ENCODE measurements at places on chromosomes 16 and 17. TPM values are rescaled to one million over a fixed set of nuclear protein-coding genes. Genes with fewer than 3 reads are reported as not detected.
A peak's percentile ranks its signal among the peaks of the same experiment; 100 is the strongest.

DNA sequence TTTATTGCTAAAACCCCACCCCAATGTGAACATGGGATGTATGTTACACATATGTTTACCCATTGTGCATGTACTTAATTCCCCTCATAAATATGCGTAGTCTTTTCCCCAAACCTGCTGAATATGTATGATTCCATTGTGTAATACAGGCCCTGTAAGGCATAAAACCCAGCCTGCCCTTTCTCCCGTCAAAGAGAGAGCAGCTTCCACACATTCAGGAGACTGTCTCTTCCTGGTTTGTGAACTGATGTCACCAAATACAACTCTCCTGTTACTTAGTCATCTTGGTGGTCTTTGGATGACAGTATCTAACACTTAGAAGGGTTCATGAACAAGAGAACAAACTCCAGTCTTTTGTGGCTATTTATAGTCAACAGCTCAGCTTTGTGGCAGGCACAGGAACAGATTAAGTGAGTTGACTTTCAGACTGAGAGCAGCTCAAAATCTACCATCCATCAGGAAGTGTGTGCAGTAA is 24.7 kb upstream of the TMC7 start:
- no peak for DNase-seq

EVPLL gene
- polyA plus RNA-seq = not detected

GRCh38 chr17:47172696-47173565 is 16.2 kb downstream of the CDC27 start:
- no peak for DNase-seq

DNA sequence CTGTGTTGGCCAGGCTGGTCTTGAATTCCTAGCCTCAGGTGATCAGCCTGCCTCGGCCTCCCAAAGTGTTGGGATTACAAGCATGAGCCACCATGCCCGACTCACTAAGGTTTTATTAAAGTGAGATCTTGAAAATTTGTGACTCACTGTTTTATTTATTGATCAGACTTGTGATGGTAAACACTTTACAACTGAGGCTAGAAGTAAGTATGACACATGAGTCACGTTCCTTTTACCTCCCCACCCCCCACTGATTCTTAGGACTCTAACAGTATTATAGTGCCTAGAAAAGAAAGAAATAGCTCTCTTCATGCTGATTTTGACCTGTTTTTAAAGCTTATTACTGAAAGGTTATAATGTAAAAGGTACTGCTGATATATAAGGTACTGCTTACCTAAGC is 160.6 kb downstream of the TANC2 start:
- DNase-seq = no peak

TNFRSF17 gene
- polyA plus RNA-seq = not detected

- DNase-seq = no peak
Measured at GRCh38 chr16:50702725-50703124, 9.3 kb downstream of the NOD2 start.

- DNase-seq = no peak
Measured at GRCh38 chr17:37160944-37161343, 212.2 kb downstream of the AATF start.

GRCh38 chr17:37065486-37066321 is 117.0 kb downstream of the AATF start:
- DNase-seq = no peak

- DNase-seq = no peak
Measured at GRCh38 chr16:54651440-54652195, 279.0 kb upstream of the IRX5 start.

GRCh38 chr17:75783803-75784472 is 668 bp upstream of the UNK start:
- no peak for DNase-seq

DNA sequence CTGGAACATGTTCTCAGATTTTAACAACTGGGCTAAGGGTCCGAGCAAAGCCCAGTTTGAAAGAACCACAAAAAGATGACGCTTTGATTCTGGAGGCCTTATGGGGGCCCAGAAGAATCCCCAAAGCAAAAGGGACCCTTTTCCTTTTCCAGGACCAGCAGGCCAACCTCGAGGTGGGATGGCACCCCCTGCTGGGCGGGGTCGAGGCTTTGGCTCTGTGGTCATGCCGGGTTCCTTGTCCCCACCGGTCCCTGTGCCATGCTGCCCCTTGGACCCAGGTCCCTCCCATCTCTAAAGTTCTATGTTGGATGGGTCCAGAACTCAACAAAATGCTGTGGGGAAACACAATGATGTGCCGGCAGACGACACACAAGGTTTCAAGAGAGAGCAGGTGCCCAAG is 30.9 kb downstream of the TMEM204 start:
- DNase-seq = no peak

- DNase-seq = no peak
Measured at GRCh38 chr16:86852135-86852534, 273.8 kb downstream of the FOXL1 start.

GRCh38 chr17:45234641-45235415 is 13.1 kb downstream of the FMNL1 start:
- no peak for DNase-seq

MYH1 gene
- not detected for polyA plus RNA-seq

DNA sequence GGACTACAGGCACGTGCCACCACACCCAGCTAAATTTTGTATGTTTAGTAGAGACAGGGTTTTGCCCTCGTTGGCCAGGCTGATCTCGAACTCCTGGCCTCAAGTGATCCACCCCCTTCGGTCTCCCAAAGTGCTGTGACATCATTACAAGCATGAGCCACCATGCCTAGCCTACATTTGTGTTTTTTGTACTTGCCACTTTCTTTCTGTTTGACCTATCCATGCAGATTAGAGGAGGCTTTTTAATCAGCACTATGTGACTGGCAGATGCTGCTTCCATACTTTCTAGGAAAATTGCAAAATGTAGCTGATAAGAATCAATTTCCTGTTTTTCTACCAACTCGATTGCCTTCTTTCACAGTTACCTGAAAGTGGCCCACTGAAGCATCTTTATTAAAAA is 57.3 kb downstream of the B9D1 start:
- no peak for DNase-seq

DNA sequence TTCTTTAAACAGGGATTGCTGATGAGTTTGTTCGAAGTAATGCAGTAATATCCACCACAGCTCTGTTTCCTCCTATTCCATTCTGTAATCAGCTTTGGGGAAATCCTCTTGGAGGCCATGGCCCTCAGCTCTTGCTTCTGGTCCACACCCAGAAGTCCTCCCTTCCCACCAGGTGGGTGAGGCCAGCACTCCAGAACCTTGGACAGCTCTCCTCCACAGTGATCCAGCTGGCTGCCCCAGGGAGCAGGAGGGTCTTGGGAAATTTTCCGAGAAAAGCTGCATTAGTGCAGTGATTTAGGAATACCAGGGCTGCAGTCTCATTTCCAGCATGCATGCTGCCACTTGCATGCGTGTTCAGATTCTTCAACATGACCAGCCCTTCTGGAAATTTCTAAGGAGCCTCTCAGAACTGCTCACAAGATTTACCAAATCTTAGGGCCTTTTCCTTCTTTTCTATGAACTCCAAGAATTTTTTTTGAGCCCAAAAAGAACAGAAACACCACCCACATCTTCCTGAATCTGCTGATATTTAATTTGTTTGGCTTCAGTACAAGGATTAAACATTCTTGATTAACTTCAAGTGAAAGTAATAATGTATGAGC is 4.2 kb downstream of the SMPD3 start:
- DNase-seq = peak; percentile 33

DNA sequence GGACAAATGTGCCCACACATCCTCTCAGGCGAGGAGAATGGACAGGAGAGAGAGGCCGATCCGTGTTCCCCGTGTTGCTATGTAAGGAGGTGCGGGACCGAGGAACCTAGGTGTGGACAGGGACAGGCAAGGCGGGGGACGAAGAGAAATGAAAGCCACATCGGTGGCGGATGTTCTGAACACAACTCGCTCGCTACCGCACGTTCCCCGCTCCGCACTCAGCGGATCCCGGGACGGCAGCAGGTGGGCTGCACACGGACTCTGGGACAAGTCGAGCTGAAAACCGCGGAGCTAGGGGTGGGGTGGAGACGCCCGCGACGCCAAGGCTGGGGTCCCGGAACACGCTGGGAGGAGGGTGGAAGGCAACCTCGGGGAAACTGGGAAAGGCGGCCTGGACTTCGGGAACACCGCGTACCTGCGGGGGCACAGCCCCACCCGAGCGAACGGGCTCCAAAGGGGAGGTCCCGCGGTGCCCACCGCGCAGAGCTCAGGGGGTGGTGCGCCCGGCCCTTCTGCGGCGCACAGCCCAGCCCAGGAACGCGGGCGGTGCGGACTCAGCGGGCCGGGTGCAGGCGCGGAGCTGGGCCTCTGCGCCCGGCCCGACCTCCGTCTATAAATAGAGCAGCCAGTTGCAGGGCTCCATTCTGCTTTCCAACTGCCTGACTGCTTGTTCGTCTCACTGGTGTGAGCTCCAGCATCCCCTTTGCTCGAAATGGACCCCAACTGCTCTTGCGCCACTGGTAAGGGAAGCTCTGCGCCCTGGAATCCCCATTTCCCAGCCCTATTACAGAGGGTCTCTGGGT is at the start of gene MT1E:
MT1E (plus strand) TSS at position 642 of the 803 bp plus-strand sequence; CDS start at position 713, 71 bp downstream.
- DNase-seq = peak; percentile 90

TMC8 gene
- polyA plus RNA-seq = 1.8 TPM

LRRC3C gene
- not detected for polyA plus RNA-seq

GRCh38 chr17:51475730-51476129 is 215.4 kb downstream of the UTP18 start:
- no peak for DNase-seq

- DNase-seq = no peak
Measured at GRCh38 chr17:19948116-19948943, 29.3 kb downstream of the AKAP10 start.

CD79B gene
- 5.1 TPM for polyA plus RNA-seq

DNA sequence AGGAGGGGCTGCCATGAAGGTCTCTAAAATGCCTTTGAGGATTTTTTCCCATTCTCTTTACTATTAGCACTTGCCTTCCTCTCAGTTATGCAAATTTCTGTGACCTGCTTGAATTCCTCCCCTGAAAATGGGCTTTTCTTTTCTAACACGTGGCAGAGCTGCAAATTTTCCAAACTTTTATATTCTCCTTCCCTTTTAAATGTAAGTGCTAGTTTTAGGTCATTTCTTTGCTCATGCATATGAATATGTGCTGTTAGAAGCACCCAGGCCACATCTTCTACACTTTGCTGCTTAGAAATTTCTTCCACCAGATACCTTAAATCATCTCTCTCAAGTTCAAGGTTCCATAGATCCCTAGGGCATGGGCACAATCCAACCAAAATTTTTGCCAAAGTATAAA is 11.8 kb downstream of the CLEC10A start:
- DNase-seq = no peak

- no peak for DNase-seq
Measured at GRCh38 chr16:56649820-56650219, 1.9 kb upstream of the MT1B start.

DNA sequence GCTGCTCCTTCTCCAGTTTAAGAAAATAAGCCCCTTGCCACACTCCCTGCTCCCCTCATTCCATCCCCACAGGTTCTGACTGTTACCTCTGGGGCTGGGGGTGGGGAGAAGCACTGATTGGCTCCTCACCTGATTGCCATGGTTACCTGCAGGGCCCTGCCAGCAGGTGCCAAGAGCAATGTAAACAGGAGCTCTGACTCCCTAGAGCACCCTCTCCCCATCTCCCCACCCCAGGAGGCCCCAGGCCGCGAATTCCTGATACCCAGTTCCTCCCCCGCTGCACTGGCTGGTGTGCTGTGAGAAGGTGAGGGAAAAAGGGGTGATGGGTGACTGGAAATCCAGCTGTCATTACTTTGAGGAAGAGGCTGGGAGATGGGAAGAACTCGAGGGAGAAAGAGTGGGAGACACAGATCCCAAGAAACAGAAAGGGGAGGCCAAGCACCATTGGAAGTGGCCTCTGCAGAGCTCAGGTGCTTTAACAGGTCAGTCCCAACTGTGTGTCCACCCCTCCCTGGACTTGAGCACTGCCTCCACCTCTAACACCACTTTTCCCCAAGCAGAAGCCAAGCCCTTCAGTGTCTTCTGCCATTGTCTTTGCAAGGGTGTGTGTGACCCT is 4.5 kb downstream of the PCGF2 start:
- no peak for DNase-seq

DNA sequence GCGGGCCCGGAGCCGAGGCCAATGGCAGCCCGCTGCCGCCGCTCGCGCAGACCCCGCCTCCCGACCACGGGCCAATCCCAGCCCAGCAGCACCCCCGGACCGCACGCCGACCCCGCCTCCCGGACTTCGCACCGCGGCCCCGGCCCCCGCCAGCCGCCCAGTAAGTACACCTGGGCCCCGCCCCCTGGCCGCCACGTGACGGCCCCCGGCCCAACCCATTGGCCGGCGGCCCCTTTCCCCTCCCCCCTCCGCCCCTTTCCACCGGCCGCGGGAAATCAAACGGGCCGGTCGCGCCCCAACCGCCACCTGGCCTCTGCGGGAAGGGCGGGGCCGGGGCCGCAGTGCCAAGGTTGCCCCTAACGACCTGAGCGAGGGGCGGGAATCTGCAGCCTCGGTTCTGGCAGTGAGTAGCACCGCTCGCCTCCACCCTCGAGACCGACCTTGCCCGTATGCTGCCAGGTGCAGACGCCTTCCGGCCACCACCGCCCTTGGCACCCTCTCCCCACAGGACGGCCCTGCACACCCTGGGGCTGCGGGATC is at the start of gene YBX2:
YBX2 (minus strand) TSS at position 26 of the 540 bp plus-strand sequence. CDS start 139 bp downstream, outside the sequence.
- DNase-seq = peak; percentile 85

ZSCAN10 gene
- polyA plus RNA-seq = not detected

PABPN1L gene
- polyA plus RNA-seq = not detected

DNA sequence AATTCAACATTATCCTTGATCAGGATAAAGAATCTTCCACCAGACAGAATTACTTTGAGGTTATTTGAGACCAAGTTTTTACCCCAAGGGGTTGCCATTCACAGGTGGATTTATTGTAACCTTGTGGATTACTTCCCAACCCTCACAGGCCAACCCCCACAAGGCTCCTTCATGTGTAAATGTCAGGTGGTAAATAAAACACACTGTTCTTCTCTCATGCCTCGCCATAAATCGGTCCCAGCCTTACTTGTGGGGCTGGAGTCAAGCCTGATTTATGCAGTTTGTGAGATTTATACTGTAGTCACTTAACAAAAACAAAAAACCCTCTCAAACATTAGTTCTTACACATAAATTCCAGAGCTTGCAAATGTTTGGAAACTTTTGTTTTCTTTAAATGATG is 98.6 kb upstream of the IRX3 start:
- no peak for DNase-seq

CYB561 gene
- polyA plus RNA-seq = 18.1 TPM

AANAT gene
- 0.19 TPM for polyA plus RNA-seq

CD300LD gene
- not detected for polyA plus RNA-seq

DNA sequence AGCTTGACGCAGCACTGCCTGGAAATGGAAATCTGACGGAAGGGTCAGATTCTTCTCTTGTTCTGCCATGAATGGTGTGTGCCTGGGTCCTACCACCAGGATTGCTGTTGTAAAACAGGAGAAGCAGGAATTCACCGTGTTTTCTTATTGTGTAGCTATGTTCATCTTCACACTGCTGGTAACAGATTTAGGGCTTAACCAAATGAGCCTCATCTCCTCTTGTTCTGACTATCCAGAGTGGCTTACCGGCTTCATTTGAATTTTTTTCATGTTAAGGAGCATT is 97.3 kb upstream of the CHMP6 start:
- no peak for DNase-seq

BCO1 gene
- not detected for polyA plus RNA-seq

GRCh38 chr16:56462064-56462796 is 10.9 kb downstream of the OGFOD1 start:
- DNase-seq = no peak

RPL19 gene
- polyA plus RNA-seq = 2,599 TPM

GRCh38 chr17:2181206-2181896 is 122.2 kb downstream of the SMG6 start:
- DNase-seq = peak; percentile 82
